ENCODE measurements at places on chromosomes 7 and 10.

DNA sequence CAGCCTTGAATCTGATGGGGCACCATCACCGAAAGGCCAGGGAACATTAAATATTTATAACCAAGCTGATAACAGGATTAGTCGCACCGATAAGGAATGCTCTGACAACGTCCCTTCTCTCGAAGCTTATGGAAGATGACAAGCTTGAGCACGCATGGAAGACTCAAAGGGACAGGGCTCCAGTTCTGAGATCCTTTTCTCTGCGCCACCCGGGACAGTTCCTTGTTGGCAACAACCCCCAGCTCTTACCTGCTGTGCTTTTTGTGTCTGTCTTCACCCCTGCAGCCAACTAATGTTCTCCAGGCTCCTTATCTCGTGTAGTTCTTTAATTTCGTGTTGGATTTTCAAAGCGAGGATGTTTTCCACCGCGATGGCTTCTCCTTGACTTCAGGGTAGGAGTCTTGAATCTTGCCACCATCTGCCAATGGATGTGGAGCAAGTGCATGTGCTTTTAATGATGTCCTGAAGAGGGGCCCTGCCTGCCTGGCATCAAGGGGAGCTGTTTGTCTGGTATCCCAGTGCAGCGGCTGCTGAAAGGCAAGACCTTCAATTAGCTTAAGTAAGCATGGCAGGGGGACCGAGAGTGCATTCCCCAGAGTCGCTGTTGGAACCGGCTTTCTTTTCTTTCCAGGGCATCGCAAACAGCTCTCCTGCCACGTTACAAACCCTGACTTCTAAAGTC, 354 bp upstream of the FERD3L start:
- no peak for DNase-seq

DNA sequence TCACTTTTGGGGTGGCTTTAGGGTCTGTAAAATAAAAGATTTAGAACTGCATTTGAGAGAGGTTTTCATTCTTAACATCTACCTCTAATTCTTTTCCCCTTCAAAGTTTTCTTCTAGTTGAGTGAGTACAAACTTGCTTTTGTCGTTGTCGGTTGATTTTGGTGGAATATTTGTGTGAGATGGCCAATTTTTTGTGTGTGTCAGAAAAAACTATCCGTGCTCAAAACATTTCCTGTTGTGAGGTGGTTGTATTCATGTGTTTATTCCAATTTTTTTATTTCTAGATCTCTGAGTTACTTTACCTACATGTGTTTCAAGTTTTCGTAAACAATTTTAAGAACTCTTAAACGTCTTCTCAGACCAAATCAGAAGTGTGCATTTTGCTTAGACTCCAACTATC, 1.6 kb downstream of the AHR start:
- no peak for DNase-seq

DNA sequence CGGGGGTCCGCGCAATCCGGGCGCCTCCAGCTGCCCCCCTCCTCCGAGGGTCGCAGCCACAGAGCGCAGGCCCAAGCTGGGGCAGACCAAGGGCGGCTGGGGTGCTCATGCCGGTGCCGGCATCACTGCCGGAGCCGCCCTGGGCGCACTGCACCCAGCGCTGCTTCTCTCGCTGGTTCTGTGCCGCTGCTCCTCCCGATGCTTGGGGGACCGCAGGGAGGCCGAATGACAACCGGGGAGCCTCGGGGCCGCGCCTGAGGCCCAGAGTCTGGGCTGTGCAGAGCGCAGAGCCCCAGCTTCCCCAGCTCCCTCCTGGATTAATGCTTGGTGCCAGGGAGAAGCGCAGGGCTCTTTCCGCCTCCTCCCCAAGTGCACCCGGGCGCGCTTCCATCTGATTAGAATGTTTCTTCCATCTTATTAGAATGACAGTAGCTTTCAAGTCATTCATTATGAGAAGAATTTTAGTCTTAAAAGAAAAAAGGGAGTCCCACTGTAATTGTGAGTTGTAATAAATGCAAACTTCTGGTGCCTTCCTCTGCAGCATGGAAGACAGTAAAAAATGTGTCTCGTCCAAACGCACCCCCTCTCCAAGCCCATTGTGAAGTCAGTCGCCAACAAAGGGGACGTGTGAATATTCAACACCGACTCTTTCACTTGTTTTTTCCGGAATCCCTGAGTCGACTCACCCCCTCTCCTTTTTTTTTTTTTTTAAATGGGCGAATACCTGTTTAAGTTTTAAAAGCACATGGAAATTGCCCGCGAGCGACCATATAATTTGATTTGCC, 19.5 kb upstream of the PTF1A start:
- no peak for DNase-seq

GRCh38 chr10:75250934-75251333, 15.2 kb upstream of the COMTD1 start:
- no peak for DNase-seq

Measured in right lung (tissue), 10 donors.